ENCODE measurements at places on chromosomes 11 and 22.

DNA sequence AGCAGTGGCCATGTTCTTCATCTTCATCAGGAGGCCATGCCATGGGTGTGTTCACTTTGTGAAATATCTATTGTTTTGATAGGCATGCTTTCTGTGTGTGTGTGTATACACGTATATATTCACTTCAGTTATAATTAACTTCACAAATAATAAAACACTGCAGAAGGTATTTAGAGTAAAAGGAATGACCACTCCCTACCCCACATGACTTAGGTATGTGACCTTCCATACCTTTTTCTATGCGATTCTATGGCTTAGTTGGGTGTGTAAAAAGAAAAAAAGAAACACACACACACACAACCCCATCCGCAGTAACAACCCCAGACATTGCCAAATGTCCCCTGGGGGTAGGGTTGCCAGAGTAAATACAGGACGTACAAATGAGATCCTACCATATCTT lies 72.0 kb downstream of the CYTH4 start:
- no peak for DNase-seq

DNA sequence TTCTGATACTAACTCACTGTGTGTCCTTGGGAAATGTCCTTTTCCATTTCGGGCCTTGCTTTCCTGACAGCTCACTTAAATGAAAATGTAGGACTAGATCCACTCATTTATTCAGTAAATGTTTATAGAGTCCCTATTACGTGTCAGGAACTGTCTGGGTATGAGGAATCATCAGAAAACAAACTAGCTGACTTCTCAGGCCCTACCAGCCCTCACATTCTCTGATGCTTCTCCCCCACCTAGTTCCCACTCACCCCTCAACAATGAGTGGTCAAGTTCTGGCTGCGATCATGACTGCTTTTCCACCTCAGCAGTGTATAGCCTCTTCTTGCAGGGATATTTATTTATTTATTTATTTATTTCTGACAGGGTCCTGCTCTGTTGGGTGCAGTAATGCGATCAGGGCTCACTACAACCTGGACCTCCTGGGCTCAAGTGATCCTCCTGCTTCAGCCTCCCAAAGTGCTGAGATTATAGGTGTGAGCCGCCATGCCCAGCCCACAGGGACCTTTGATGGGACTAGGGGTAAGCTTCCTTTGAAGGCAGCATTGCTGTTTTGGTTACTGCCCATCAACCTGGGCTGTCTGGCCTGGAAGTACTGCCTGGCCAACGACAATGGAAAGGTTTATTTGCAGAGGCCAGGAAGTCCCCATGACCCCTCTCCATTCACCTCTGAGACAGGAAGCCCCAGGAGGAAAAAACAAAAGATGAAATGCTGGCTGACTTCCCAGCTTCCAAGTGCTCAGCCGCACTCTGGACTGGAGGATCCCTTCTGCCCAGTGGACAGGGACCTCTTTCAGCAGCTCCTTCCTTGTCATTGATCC lies 33.1 kb upstream of the POLD3 start:
- DNase-seq: no peak

GRCh38 chr11:19228968-19229367 lies 11.8 kb downstream of the E2F8 start:
- DNase-seq: no peak

DNA sequence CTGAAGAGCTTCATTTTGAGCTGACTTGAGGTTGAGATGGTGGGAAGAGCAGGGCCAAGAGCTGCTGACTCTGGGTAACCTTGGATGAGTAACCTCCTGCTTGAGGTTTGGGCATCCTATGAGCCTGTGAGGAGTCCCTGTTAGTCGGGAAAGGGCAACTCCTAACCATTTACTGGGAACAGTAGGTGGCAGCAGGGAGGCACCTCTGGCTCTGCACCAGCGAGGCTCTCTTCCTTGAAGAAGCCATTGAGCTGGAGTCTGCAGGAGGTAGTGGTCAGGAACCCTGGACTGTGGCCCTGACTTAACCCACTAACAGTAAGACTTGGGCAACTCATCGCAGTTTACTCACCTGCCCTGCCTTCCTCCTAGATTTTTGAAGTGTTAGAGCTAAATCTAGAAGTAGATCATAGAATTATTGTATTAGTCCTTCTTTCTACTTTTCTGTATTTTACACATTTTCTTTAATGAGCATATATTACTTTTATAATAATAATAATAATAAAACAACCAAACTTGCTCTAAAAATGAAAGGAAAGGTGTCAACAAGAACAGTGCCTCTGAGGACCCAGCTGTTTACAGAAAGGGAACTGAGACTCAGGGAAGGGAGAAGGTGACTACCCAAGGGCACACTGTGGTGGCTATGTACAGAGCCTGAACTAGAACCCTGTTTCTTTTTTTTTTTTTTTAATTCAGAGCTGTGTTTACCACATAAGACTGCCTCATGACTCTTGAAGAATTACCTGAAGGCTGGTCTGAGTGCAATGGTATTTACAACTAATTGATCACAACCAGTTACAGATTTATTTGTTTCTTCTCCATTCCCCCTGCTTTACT lies 47.5 kb downstream of the MEI1 start:
- DNase-seq: peak; percentile 70

DNA sequence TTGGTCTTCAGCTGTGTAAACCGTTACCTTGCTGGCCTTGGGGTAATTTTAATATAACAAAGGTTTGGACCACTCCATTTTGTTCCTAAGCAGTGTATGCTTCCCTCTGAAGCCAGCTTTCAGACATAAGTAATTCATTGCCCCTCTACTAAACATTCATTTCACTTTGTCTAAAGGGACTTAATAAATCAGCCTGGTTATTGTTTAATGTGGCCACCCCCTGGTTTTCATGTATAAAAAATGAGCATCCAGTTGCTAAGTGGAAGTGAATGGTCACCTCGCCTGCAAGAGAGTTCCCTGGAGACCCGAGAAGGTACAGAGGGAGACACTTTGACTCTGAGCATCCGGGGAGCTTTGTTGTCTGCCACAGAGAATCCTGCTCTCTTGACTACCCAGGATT lies 3.9 kb downstream of the ABTB2 start:
- DNase-seq: no peak

GRCh38 chr11:40204228-40204627 lies 1255.2 kb downstream of the LRRC4C start:
- DNase-seq: no peak

DNA sequence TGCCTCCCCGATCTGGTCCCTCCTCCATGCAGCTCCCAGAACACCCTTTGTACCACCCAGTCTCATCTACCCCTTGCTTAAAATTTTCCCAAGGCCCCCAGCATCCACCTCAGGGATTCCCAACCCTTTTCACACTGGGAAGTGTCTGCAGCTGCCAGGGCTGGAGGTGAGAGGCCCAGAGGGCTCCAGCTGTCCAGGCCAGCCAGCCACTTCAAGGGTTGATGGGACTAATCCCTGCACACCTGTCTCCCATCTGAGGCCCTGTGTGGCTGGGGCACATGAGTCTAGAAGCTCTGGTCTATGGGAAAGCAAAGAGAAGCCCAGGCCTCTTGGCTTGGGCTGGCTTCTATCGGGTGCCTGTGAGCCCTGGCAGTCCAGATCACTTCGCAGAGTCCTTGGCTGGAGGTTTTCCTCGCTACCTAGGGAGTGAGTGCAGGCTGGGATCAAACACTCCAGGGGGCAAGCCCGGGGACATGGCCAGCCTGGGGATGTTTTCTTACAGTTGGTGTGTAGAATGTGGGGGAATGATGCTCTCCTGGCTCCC lies 41.1 kb upstream of the TPBGL start:
- no peak for DNase-seq

- no peak for DNase-seq
Observed at GRCh38 chr11:102386136-102386734, 39.2 kb downstream of the BIRC2 start.

DNA sequence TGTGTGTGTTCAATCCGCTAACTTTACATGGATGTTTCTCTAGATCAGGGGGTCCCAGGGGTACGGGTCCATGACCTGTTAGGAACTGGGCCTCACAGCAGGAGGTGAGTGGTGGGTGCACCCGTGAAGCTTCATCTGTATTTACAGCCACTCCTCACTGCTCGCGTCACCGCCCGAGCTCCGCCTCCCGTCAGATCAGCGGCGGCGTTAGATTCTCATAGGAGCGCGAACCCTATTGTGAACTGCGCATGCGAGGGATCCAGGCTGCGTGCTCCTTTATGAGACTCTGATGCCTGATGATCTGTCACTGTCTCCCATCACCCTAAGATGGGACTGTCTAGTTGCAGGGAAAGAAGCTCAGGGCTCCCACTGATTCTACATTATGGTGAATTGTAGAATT lies 31.9 kb downstream of the MRGPRD start:
- no peak for DNase-seq

DNA sequence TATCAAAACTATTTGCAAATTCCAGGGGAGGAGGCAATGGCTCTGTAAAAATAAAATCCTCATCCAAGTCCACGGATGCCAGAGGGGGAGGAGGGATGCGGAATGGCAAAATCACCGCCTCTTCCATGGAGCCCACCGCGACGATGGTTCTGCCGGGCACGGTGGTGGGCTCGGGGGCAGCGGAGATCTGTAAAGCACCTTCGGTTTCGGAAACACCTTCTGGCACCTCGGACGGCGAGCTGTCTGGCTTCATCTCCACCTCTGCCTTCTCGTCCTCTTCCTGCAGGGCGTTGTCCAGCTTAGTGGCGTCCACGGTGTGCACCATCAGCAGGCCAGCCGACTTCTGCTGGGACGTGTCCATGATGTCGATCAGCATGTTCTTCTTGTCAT lies 87.7 kb downstream of the CTTN start:
- no peak for DNase-seq

DNA sequence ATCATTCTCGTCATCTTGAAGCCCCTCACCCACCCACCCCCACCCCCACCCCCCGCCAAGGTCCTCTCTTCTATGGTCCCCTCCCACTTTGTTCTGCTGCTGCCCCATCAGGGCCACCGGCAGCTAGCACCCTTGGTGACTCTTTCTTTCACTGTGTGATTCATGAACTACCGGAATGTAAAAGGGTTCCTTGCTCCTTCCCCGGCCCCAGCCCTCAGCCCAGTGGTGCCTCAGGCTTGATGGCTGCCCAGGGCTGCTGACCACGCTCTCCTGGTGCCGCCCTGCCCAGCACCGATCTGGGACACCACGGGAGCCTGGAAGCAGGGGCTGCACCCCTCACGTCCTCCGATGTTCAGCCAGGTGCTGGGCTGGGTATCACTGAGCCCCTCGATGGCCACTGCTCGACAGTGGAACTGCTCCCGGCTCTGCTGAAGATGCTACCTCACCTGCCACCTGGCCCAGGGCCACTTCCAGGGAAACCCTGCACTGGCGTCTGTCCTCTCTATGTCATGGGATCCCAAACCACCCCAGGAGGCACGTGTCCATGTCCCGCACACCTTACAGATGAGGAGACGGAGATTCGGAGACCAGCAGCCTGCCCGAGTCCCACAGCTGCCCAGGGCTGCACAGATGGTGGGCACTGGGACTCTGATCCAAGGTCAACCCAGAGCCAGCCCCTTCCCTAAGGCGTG lies 39.7 kb downstream of the IGLL5 start:
- DNase-seq: no peak

- DNase-seq: no peak
Observed at GRCh38 chr11:27857588-27857987, 157.3 kb upstream of the BDNF start.

GRCh38 chr22:37370306-37370979 lies 56.8 kb downstream of the ELFN2 start:
- DNase-seq: peak; percentile 57

DNA sequence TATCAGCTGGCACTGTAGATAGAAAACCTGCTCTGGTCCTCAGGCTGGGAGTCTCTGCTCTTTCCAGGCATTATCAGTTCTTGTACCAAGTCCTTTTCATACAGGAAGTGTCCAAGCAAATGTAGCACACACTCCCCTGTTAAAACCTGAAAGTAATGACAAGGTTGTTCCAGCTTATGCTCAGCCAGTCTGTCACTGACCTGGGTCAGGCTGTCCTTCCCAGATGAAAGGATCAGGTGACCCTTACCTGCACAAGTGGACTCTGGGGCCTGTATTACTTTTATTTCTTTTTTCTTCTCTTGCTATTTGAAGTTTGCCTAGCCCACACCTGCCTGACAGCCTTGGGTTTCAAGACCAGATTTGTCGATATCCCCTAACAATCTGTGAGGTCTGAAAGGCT lies 156.3 kb upstream of the SESN3 start:
- no peak for DNase-seq

DNA sequence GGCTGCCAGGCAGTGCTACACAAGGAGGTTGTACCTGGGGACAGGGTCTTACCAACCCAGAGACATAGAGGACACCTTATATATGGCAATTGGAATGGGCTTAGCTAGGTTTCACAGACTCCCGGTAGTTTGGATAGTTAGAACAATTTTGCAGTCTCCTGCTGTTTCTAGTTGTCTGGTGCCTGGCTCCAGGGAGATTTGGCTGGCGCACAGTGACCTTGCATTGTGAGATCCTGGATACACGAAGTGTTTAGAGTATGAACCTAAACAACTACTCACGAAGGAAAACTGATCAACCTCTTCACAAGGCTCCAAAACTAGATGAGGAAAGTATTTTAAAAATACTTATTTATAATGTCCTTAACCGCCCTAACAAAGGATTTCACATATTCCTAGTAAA lies 614.7 kb downstream of the FAM181B start:
- DNase-seq: no peak

DNA sequence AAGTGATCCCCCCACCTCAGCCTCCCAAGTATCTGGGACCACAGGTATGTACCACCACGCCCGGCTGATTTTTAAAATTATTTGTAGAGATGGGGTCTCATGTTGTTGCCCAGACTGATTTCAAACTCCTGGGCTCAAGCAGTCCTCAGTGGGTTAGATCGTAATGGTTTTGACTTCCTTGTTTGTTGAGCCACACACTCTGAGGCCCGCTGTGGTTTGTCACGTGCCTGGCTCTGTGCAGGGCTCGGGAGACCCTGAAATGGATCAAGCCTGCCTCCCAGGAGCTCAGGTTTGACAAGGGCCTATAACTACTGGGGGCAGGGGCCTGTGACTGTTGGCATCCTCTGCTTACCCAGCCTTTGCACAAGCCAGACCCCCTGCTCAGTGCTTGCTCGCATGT lies 68.1 kb downstream of the MPPED1 start:
- peak; percentile 24 for DNase-seq

GRCh38 chr11:13772223-13773046 lies 104.0 kb downstream of the FAR1 start:
- DNase-seq: peak; percentile 74

All from KBM-7 (cell line).